Activated CD4-positive, alpha-beta T cell treated with anti-CD3 and anti-CD28 coated beads for 36 hours (primary cell): ENCODE measurements at places on chromosomes 7 and 10. TPM values are rescaled to one million over a fixed set of nuclear protein-coding genes. Genes with fewer than 3 reads are reported as not detected.

DNA sequence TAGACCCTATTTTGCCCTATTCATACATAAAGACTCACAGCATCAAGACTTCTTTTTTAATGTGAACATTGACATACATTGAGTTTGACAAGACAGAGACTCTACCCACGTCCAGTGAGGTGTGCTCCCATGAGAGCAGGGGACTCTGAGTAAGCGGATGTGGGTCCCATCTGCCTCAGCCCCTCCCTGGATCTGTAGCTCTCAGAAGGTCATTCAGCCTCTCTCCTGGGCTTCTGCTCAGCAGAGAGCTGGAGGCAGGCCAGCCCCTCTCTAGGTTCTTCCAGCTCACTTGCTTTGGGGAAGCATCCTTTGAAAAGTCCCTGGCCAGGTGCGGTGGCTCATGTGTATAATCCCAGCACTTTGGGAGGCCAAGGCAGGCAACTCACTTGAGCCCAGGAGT lies 146.9 kb upstream of the ZMIZ1 start:
- no peaks in the 10 kb centered on the region for H3K4me1 ChIP-seq
- no peaks in the 10 kb centered on the region for H3K27me3 ChIP-seq
- H3K27ac ChIP-seq, result no peak overlapping the region
- DNase-seq, result no peak

DNA sequence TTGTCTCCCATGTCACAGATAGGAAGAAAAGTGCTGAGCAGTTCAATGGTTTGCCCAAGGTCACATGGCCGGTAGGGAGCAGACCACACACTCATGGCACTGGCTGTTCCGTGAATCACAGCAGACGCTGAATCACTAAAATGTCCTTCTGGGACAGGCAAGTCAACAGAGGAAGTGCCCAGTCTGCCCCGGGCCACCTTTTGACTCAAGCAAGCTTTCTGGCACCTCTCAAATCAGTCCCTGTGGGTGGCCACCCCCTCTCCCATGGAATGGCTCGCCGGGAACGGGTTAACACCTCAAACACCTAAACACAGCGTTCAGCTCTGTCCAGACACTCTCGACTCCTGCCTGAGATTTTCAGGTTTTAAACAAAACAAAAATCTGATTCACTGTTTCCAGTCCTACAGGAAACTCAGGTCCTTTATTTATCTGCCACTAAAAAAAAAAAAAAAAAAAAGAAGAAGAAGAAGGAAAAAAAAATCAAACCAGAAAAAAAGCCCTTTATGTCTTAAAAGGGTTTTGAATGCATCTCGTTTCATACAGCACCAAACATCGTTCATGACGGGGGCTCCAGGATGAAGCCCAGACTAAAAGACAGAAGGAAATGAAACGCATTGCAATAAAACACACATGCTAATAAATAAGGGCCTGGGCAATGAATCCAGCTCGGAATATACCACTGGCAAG lies 15.5 kb downstream of the CARD11 start:
- peaks cover 63% of the 10 kb centered on the region for H3K36me3 ChIP-seq
- peaks cover 51% of the 10 kb centered on the region for H3K4me1 ChIP-seq
- peak overlapping the region; percentile 47 for H3K4me3 ChIP-seq
- H3K27ac ChIP-seq, result peak overlapping the region; percentile 84

GRCh38 chr7:43926798-43927123 lies 525 bp downstream of the UBE2D4 start:
- peak overlapping the region; percentile 91 for H3K4me3 ChIP-seq
- peak overlapping the region; percentile 98 for H3K27ac ChIP-seq
- DNase-seq, result no peak
- H3K36me3 ChIP-seq, result peaks cover 25% of the 10 kb centered on the region
- peaks cover 31% of the 10 kb centered on the region for H3K4me1 ChIP-seq

DNA sequence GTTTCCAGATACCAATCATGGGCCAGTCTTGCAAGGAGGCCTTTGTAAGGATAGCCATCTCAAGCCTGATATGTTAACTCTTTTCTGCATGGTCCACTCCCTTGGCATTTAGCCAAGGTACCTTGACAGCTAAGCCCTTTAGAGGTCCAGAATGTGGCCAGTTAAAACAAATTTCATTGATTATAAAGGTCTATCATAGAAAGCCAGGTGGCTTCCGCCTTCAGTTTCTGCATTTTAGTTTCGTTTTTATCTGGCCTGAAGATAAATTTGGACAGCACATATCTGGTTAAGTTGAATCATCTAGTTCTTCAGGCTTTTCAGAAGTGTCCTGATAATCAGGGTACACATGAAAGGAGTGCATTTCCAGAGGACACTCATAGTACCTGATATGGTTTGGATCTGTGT lies 30.7 kb downstream of the ANKIB1 start:
- H3K36me3 ChIP-seq, result peaks cover 35% of the 10 kb centered on the region
- H3K27ac ChIP-seq, result peak overlapping the region; percentile 4
- H3K4me1 ChIP-seq, result peaks cover 7% of the 10 kb centered on the region
- H3K4me3 ChIP-seq, result no peak overlapping the region

The WNT8B gene
- 0.43 TPM for total RNA-seq

GRCh38 chr10:9561821-9562505 lies 1455.7 kb upstream of the CELF2 start:
- no peak overlapping the region for H3K4me3 ChIP-seq
- no peaks in the 10 kb centered on the region for H3K27me3 ChIP-seq
- H3K27ac ChIP-seq, result no peak overlapping the region
- DNase-seq, result no peak
- no peaks in the 10 kb centered on the region for H3K36me3 ChIP-seq
- no peaks in the 10 kb centered on the region for H3K4me1 ChIP-seq

DNA sequence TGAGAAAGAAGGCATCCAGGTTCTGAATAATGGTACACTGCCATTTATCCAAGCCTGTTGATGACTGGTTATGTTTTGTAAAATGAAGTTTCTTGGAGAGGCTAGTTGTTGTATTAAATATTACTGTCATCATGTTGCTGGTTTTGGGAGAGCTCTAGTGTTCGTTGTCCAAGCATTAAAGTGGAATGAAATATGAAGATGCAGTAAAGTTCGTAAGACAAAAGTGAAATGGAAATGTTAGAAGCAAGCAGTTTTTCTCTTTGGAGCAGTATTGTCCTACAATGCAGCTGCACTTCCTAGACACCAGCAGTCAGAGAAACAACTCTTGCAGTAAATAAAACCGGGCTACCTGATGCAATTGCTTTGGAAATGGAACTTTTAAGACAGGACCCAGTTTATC lies 156.8 kb upstream of the FZD1 start:
- no peak for DNase-seq
- no peaks in the 10 kb centered on the region for H3K27me3 ChIP-seq
- H3K4me1 ChIP-seq, result no peaks in the 10 kb centered on the region
- no peak overlapping the region for H3K4me3 ChIP-seq
